Psoas muscle (tissue), 8 donors: ENCODE measurements at places on chromosomes 4 and X. TPM values are rescaled to one million over a fixed set of nuclear protein-coding genes. Genes with fewer than 3 reads are reported as not detected.

Gene FREM3
- not detected for total RNA-seq

Gene CCDC110
- total RNA-seq, result 7.0 TPM

Gene CSTF2
- 6.8 TPM for total RNA-seq

Gene GRIA3
- total RNA-seq, result 0.32 TPM

DNA sequence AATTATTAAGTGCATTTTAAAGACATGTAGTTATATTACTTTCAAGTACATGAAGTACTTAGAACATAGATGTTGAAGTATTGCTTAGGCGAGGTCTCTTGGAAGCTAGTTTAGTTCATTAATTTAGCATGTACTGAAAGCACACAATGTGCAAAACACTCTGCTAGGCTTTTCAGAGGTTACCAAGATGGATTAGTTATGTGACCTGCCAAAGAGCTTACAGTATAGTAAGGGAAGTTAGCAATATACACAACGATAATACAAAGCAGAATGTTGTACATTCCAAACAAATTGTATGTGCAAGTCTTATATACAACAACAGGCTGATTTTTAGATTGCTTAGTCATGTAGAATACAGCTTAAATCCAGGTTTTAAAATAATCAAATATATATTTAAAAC lies 118.5 kb upstream of the NRK start:
- DNase-seq, result no peak

GRCh38 chrX:49153467-49153866 lies 9.1 kb upstream of the MAGIX start:
- DNase-seq, result no peak

- DNase-seq, result no peak
Measured at GRCh38 chr4:113007151-113007550, 42.3 kb upstream of the ANK2 start.

GRCh38 chrX:100449696-100450608 lies 39.9 kb upstream of the PCDH19 start:
- peak; percentile 64 for DNase-seq

GRCh38 chr4:173488074-173488473 lies 42.0 kb downstream of the HAND2 start:
- no peak for DNase-seq
